ENCODE measurements at places on chromosomes 11 and 22.

- DNase-seq: no peak
Measured at GRCh38 chr22:23122216-23122957, 19.4 kb downstream of the RSPH14 start.

DNA sequence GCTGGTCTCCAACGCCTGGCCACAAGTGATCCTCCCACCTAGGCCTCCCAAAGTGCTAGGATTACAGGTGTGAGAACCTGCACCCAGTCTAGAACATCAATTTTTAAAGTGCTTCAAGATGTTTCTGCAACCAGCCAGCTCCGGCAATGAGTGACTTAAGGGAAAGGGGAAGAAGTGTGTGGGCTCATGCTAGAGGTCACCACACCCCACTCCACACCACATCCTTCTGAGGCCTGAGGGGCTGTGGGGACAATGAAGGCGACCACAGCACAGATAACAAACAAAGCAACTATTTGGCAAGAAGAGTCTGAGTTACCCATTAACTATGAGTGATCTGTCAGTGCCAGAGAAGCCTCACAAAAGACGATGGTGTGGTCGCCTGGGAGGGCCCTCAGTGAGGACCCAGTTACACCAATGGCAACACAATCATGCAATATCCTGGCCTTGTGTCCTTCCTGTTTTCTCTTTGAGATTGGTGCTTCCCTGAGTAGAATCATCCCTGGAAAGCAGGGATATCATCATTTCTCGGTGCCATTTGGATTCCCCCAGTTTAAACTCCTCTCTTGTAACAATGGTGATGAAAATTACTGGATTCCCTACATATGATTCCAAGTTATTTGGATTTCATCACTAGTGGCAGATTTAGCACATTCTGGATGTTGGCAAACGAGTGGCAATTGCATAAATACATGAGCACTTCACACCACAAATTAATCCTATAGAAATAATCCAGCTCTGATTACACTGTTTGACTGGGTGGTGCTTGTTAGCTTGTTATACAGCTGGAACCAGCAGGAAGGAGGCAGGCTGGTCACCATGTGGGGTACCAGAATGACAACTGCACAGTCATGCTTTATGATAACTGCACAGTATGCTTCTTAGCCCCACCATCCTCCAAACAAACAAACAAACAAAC lies 18.4 kb downstream of the ABTB2 start:
- DNase-seq: no peak

DNA sequence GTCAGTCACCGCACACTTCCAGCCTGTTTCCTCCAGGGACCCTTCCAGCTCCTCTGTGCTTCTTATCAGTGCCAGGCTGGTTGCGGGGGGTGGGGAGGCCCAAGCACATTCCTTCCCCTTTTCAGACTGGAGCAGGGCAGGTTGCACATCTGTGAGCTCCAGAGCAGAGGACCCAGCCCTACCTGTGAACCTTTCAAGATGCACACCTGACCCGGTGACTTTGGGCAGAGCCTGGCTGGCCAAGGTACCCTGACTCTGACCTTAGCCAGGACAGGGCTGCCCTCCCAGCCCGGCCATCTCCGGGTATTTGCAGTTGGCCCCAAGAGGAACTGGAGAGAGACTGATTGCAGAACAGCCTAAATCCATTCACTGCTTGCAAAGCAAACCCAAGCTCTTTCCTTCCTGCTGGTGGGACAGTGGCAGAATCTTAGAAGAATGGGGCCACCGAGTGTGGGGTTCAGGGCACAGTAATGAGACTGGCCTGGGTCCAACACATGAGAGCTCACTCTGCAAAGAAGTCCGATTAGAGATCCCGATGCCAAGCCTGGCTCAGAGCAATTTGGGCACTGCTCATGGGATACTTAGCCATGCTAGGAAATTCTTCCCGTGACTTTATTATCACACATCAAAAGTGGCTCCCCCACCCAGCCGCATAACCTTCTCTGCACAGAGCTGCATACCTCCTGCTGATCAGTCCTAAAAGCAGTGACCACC lies 64.7 kb upstream of the CCND1 start:
- no peak for DNase-seq

GRCh38 chr22:22342697-22343580 lies 98.4 kb downstream of the VPREB1 start:
- peak; percentile 62 for DNase-seq

DNA sequence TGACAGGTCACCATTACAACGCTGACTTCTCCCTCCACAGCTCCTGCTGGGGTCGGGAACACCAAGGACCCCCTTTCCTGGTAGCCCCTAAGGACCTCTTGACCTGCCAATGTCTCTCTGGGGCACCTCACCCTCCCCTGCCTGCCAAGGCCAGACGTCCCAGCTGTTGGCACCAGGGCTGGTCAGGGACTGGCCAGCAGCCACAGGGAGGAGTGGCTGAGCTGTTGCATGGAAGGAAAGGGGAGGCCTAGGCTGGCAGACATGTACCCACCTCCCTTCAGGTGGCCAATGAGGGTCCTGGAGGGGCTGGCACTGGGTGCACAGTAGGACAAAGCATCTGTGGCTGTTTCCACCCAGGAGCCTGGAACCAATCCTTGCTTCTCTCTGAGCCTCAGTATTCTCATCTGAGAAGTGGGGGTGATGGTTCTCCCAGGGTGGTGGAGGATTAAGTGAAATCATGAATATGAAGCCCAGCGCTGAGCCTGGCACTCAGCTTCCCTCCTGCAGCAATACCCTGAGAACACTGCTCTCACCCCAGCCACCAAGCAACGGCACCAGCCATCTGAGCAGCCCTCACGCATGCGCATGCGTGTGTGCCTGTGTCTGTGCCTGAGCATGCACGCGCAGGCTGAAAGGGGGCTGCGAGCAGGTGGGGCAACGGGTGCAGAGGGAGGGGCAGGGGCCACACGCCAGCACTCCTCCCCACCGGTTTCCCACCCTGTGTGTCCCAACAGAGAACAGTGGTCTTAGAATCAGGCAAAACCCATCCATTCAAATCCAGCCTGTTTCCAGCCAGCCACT lies 5.9 kb downstream of the KCNJ4 start:
- no peak for DNase-seq

DNA sequence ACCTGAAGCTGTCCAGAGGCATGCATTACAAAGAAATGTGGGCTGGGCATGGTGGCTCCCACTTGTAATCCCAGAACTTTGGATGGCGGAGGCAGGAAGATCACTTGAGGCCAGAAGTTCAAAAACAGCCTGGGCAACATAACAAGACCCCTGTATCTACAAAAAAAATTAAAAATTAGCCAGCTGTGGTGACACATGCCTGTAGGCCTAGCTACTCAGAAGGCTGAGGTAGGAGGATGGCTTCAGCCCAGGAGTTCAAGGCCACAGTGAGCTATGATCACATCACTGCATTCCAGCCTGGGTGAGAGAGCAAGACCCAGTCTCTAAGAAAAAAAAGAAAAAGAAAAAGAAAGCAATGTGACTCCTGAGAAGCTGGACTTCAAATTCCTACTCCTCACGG lies 138.5 kb upstream of the HSD17B12 start:
- DNase-seq: no peak

DNA sequence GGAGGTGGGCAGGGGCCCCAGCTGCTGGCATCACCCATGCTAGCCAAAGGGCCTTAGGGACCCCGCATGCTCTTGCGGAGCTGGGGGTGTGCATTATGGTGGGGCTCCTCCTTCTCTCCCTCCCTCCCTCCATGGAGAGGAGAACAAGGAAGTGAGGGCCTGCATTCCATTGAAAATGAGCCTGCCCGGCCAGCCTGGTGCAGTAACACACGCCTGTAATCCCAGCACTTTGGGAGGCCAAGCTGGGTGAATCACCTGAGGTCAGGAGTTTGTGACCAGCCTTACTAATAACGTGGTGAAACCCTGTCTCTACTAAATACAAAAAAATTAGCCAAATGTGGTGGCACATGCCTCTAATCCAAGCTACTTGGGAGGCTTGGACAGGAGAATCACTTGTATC lies 22.4 kb downstream of the SNAP29 start:
- no peak for DNase-seq

DNA sequence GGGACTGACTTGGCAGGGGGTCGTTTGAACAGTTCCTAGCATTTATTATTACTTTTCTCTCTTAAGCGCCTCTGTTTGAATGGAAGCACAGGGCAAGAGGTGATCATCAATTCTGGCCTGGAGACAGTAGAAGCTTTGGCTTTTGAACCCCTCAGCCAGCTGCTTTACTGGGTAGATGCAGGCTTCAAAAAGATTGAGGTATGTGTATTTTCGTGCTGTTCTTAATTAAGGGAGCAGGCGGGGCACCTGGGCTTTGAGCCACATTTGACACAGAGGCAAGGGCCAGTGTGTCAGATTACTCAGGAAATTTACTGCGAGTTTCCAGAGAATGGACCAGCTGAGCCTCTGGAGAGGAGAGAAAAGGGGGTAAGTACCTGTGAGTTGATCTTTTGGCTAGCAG lies 102.4 kb upstream of the SORL1-AS1 start:
- DNase-seq: no peak

DNA sequence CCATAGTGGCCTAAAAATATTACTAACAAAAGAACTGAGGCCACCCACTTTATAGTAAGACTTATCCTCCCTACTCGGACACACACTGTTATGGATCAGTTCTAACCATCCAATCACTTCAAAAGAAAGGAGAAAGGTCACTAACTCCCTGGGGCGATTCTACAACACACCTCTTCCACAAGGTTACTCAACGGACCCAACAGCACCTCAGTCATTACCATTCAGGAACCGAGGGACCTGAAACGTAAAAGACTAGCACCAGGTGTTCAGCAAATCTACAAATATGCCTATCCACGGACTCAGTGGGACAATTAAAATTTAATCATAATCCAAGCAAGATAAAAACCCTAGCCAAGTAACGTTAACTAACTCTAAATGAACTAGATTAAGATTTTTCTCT lies 1.6 kb downstream of the HNRNPUL2 start:
- no peak for DNase-seq

- DNase-seq: no peak
Measured at GRCh38 chr11:30045144-30045543, 28.3 kb upstream of the KCNA4 start.

- DNase-seq: no peak
Measured at GRCh38 chr11:75205564-75206020, 35.0 kb upstream of the TPBGL start.

GRCh38 chr22:27959335-27960090 lies 40.5 kb upstream of the PITPNB start:
- no peak for DNase-seq

- no peak for DNase-seq
Measured at GRCh38 chr22:38043151-38044039, 13.8 kb upstream of the PICK1 start.

DNA sequence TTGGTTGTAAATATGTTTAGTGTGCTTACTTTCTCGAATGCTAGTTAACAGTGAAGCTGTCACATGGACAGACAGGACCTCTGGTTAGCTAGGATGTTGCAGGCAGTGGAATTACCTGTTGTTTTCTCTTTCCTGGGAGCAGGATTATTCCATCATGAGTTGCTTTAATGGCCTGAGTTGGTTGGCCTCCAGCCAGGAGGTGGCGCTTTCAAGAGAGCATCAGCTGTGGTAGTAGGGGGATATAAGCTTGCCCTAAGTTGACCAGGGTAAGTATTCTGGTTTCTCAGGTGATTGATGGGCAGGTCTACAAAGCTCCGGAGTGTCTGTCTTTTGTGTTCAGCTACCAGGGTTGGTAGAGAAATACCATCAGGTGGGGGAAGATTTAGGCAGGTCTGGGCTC lies 43.5 kb downstream of the NELL1 start:
- no peak for DNase-seq

- no peak for DNase-seq
Measured at GRCh38 chr11:84628871-84629620, 998.1 kb downstream of the DLG2 start.

Measured in renal cortex interstitium (tissue), 15 donors.